ENCODE measurements at places on chromosomes 2 and 18. TPM values are rescaled to one million over a fixed set of nuclear protein-coding genes. Genes with fewer than 3 reads are reported as not detected.

DNA sequence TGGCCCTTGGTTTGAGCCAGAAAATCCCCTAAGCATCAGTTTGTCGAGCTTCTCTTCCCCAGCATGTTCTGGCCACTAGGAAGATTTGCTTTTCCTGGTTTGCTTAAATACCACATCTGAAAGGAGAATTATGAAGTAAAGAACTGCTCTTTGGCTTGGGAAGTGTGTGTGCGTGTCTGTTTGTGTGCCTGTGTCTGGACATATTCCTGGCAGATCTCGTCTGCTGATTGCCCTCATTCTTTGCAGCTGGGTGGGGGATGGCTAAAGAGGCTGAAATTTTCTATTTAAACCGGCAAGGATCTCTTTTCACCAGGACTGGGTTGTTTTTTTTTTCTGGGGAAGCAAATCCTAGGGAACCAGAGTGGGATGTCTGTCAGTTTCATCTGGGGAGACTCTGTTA lies 57.3 kb upstream of the MBOAT2 start:
- DNase-seq, result no peak

GRCh38 chr2:197010200-197011020 lies 83.9 kb upstream of the PGAP1 start:
- DNase-seq, result no peak

The TMEM131 gene
- total RNA-seq, result 89.5 TPM

The ALK gene
- total RNA-seq, result 0.25 TPM

The MC4R gene
- not detected for total RNA-seq

The DSG1 gene
- total RNA-seq, result not detected

The LMAN1 gene
- 44.1 TPM for total RNA-seq

Measured in left colon (tissue), 2 donors.